Activated naive CD8-positive, alpha-beta T cell treated with anti-CD3 and anti-CD28 coated beads, Interleukin-2, amount 50 U/mL, for 24 hours (primary cell): ENCODE measurements at places on chromosomes 2 and 18.

- no peak for DNase-seq
These were observed 21.0 kb downstream of the PAX8 start for GRCh38 chr2:113257516-113258264.

DNA sequence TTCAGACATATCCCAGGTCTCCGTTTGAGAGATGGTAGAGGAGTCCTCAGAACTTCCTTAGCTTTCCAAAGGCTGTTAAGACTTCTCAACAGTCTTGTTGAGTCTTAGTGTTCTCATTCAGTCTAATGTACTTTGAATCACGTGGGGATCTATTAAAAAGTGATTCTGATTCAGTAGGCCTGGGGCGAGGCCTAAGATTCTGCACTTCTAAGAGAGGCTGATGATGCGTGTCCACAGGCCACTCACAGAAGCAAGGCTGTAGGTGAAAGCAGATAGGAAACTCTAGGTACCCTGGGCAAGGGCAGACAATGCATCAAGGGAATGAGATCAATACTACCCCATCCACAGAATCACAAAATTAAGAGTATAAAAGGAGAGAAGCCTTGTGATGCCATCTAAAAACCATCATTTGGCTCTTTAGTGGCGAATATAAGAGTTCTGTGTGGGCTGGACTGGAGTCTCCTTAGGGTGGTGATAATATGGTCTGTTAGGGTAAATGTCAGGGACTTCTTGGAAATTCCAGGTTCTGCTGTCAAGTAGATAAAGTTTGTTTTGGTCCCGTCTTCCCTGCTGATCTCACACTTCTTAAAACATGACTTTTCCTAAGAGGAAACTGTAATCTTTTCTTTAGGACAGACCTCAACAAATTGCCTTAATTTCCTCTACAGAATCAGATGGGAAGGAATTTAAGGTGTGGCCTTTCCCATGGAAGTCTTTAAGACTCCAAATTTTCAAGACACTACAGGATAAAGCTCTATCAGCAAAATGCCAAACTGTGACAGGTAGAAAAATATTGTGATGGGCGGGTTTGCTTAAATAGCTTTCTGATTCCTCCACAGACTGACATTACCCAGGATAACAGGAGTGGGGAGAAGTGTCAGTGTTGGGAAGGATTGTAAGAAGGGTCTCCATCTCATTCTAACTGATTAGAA lies 45.7 kb upstream of the NEMP2 start:
- no peak for DNase-seq

- no peak for DNase-seq
These were observed 73.9 kb downstream of the MARCO start for GRCh38 chr2:119015845-119016244.

DNA sequence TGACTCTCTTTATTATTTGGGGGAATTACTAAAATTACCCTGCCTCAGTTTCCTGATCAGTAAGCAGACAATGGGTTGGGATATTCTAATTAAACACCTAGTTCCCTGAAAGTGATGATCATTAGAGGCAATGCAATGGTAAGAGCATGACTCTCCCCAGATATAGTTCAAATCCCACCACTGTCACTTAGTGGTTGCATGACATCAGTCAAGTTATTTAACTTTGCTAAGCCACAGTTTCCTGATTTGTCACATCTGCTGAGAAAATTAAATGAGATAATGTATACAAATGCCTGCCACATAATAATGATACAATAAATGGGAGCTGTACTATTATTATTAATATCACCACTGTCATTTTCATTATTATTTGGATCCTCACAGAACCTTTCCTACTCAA lies 29.9 kb downstream of the ZEB2 start:
- DNase-seq, result no peak

- no peak for DNase-seq
These were observed 151.4 kb upstream of the SIX3 start for GRCh38 chr2:44789971-44790721.

DNA sequence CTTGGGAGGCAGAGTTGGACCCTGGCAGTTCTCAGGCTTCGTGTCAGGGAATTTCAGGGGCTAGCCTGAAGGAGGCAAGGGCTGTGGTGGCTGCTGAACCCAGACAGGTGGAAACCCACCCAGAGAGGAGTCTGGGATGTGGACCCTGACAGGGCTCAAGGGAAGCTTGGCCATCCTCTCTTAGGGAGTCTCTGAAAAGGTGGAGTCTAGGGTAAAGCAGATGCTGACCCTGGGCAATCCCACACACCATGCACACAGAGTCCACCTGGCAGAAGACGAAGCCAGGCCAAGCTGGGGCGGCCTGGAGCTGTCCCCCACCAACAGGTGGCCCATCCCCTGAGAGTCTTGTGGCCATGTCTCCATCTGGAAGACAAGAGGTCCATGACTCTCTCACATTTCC lies 41.2 kb upstream of the TEX51 start:
- DNase-seq, result no peak

DNA sequence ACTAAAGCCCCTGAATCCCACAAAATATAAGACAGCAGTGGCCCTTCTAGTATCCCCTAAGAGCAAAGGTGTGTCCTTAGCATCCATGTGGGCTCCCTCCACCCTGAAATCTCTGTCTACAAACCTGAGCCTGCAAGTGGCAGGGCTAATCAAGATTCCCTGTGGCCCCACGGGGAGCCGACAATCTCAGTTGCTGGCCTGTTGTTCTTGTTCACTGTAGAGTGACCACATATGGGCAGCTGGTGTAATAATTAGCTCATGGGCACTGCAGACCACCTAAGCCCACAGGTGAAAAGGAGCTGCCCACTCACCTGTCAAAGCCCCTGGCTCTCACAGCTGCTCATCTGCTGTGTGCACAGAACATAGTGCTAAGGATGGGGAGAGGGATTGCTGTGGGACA lies 102.3 kb downstream of the MRO start:
- no peak for DNase-seq

DNA sequence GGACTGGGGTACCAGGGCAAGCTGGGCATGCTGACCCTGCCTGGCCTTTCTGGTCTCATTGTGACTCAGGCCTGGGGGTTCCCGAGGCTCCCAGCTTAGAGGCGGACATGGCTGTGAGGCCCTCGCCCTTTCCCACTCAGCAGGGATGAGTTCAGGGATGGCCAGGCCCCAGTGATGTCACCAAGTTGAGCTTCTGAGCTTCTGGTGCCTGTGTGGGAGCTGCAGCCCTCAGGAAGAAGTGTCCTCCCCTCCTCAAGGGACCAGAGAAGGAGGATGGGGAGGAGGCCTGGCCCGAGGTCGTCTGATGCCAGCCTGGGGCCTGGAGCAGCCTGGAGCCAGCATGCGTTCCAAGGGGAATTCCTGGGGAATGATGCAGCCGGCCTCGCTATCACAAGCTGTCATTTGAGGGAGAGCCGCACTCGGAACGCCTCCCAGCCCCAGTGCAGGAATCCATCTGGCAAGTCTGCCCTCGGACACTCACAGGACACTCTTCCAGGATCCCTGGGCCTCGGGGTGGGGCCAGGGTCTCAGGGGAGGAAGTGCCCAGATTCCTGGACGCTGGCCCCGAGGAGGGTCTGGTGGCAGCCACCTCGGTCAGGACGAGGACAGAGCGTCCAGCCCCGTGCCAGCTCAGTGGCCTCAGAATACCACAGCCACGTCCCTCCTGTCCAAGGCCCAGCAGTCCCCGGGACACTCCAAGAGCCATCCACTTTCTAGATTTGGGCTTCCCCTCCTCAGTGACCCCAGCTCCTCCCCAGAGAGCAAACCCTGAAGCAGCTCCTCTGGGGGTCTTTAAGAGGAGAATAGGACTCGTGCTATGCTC lies 61.2 kb upstream of the GPC1 start:
- DNase-seq, result no peak

- no peak for DNase-seq
These were observed 100.6 kb upstream of the ST3GAL5 start for GRCh38 chr2:85989288-85989865.
